Lung microvascular endothelial cell (primary cell): ENCODE measurements at places on chromosomes 13 and 19. TPM values are rescaled to one million over a fixed set of nuclear protein-coding genes. Genes with fewer than 3 reads are reported as not detected.

GRCh38 chr13:97695684-97696083 lies 257.8 kb upstream of the IPO5 start:
- no peak for DNase-seq

DNA sequence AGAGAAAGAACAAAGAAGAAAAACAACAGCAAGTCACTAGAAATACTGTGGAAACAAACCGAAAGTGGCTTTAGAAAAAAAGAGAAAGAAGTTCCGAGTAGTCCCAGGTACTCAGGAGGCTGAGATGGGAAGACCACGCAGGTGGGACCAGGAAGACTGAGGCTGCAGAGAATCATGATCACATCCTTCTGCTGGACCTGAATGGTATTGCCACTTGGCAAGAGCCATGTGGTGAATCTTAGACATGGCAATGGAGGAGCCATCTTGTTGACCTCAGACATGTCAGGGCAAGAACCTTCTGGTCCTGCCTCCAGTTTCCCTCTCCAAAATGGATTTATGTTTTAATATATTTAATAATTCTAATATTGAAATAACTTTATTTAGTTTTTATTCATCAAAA lies 37.4 kb upstream of the ZNF724 start:
- DNase-seq, result no peak

GRCh38 chr13:99990126-99990977 lies 8.8 kb downstream of the ZIC2 start:
- no peak for DNase-seq

- no peak for DNase-seq
Measured at GRCh38 chr19:43589277-43589676, 6.7 kb downstream of the IRGQ start.

- no peak for DNase-seq
Measured at GRCh38 chr19:19250196-19250801, 22.8 kb downstream of the TM6SF2 start.

GRCh38 chr13:106523576-106523975 lies 11.9 kb downstream of the EFNB2 start:
- DNase-seq, result no peak

DNA sequence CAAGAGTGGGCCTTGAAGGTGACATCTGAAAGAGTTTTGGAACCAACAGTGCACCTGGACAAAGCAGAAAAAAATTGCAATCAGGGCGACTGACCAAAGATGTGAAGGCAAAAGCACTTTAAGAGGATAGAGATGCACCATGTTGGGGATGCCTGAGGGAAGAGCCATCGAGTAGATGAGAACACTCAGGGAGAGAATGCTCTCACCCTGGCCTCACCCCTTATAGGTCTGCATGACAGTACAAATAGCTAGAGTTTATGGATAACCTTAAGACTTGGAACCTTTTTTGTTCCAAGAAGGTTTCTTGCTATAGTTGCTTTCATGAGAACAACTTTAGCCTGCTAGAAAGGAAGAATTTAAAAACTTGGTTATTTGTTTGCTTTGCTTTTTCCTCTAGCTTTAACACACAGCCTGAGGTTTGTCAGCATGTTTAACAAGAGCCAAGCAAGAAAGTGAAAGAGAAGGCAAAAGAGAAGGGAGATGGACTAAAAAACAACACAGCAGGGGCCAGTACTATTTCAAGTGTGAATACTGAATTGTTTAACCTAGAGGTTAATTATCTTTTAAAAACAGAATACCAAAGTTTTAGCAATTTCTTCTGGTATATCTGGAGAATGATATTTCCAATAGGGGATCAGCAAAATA lies 418.9 kb downstream of the DIAPH3 start:
- DNase-seq, result no peak

GRCh38 chr19:38190061-38190460 lies 34.0 kb downstream of the DPF1 start:
- DNase-seq, result no peak

GRCh38 chr13:20570517-20570916 lies 3.6 kb downstream of the IFT88 start:
- DNase-seq, result no peak

DNA sequence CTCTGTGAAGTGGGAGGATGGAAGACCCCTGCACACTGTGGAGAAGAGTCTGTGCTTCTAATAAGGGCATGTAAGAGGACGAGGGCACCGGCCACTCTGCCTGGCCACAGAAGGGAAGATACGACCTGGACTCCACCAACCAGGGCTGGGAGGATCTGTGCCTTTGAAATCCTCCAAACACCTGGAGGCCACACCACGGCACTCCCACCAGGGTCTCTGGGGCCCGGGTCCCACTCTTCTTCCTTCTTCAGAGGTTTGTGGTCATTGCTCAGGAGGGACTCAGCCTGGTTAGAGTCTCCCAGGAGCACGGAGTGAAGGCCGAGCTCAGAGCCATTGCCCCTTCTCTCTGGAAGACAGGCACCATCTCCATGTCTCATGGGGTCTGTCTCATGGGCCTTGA lies 42.0 kb downstream of the RAB20 start:
- DNase-seq, result no peak

Gene AP3D1
- 57.5 and 63.3 TPM in 2 replicates for total RNA-seq

Gene PPP1R13L
- 6.1 and 17.5 TPM in 2 replicates for total RNA-seq
